CD4-positive, alpha-beta T cell treated with Interleukin-15 for 1 hour (primary cell): ENCODE measurements at places on chromosomes 16 and 17.

- DNase-seq, result no peak
Measured at GRCh38 chr16:30829130-30830071, 42.4 kb upstream of the ZNF629 start.

DNA sequence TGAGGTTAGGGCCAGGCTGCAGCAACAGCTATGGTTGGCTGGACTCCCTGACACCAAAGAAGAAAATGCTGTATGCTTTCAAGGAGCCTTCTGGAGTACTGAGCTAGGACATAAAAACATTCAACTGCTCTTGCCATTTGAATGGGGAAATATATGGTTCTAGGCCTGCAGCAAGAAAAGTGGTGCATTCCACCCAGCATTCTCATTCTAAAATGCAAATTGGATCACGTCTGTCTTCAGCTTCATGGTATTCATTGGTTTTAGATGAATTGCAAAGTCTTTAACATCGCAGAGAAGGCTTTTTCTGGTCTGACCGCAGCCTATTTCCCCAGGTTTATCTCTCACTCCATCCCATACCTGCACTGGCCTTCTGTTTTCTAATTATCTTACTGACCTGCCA is 27.1 kb upstream of the SOX9 start:
- no peak for DNase-seq

- DNase-seq, result no peak
Measured at GRCh38 chr16:50567651-50568050, 19.5 kb downstream of the NKD1 start.

DNA sequence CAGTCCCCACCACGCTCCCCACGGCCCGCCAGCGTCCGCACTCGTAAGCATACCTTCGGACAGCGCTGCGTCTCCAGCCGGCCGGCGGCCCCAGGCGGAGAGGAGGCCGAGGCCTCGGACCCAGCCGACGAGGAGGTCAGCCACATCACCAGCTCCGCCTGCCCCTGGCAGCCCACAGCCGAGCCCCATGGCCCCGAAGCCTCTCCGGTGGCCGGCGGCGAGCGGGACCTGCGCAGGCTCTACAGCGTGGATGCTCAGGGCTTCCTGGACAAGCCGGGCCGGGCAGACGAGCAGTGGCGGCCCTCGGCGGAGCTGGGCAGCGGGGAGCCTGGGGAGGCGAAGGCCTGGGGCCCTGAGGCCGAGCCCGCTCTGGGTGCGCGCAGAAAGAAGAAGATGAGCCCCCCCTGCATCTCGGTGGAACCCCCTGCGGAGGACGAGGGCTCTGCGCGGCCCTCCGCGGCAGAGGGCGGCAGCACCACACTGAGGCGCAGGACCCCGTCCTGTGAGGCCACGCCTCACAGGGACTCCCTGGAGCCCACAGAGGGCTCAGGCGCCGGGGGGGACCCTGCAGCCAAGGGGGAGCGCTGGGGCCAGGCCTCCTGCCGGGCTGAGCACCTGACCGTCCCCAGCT is 4.9 kb downstream of the TPSG1 start:
- no peak for DNase-seq

GRCh38 chr16:71649704-71650103 is 23.7 kb downstream of the MARVELD3 start:
- DNase-seq, result no peak
